ENCODE measurements at places on chromosomes 3 and 15.

- DNase-seq, result no peak
Measured at GRCh38 chr3:14652-15051, 181.9 kb upstream of the CHL1 start.

DNA sequence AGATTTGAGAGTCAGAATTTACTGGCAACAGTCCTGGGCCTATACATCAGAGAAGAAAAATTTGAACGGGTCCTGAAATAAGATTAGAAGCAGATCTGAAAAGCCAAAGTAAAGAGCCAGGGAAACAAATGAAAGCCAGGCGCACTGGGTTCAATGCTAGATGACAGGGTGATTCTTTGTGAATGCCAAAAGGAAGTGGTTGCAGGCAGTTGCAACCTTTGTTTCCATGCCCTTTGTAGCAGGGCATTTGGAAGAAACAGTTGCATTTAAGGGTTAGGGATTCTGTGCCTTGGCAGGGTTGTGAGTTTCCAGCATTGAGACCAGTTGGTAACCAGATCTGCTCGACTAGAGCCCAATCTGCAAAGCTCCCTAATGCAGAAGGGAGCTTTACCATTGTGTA is 36.4 kb upstream of the MTHFS start:
- no peak for DNase-seq

DNA sequence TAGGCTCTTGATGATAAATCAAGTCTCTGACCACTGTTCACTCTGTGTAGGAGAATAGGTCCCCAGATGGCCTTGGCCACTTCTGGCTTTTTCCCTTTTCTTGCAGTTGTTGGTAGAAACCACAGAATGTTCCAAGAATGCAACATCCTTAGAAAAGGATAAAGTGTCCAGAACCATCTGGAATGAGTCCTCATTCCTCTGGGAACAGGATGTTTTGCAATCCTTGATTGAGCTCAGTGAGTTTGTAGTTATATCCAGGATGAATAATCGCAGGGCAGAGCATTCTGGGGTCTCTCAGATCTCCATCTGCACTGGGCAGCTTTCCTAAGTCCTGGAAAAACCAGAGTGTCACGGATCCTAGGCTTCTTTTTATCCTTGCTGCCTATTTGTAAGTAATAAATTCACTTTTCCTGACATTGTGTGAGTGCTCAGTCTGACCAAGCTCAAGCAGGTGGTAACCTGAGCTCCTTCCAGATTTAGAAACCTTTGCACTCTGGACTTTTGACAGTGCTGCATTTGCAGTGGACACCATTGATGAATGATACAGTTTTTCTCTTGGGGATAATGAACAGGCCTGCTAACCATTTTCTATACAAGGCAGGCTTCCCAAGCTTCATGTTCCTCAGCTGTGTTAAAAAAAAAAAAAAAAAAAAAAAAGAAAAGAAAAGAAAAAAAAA is 1028.6 kb downstream of the OTOL1 start:
- no peak for DNase-seq

- DNase-seq, result no peak
Measured at GRCh38 chr3:21573291-21573690, 177.7 kb downstream of the ZNF385D start.

GRCh38 chr3:71725271-71725991 is at the start of gene EIF4E3:
Gene EIF4E3 (minus strand): TSS chr3:71725402. CDS start chr3:71725367, 35 bp downstream.
- peak; percentile 45 for DNase-seq

- DNase-seq, result peak; percentile 6
Measured at GRCh38 chr3:37700466-37701248, 161.0 kb upstream of the CTDSPL start.

DNA sequence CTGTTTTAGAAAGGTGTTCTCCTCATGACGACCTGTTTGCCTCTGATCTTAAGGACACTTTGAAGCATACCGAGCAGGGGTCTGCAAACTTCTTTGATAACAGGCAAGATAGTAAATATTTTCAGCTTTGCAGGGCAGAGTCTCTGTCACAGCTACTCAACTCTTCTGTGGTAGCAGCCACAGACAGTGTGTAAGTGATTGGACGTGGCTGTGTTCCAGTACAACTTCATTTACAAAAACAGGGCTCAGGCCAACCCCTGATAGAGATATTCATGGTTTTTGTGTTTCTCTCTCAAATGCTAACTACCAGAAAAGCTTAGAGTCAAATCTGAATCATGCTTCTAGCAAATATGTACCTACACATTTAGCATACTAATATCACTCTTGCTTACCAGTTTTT is 51.5 kb downstream of the TGFBR2 start:
- no peak for DNase-seq

- no peak for DNase-seq
Measured at GRCh38 chr3:48092270-48092669, 76.1 kb upstream of the MAP4 start.

DNA sequence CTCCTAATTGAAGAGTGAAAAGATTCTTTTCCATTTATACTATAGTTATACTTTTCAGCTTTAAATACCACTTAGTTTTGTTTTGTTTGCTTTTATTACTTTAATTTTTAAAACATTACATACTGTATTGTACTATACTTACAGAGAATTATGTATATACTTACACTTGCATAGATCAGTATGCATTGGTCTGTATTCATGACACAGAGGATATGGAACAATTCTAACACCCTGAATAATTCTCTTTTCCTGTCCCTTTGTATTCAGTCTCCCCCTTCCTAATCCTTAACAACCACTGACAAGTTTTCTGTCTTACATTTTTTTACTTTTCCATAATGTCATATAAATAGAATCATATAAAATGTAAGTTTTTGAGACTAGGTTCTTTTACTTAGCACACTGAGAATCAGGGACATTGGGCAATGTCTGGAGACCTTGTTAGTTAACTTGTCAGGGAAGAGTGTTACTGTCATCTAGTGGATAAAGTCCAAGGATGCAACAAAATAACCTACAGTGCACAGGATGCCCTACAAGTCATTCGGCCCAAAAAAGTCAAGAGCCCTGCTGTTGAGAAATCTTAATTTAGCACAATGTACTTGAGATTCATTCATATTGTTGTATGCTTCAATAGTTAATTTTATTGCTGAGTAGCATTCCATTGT is 95.7 kb upstream of the MCTP2 start:
- peak; percentile 22 for DNase-seq

DNA sequence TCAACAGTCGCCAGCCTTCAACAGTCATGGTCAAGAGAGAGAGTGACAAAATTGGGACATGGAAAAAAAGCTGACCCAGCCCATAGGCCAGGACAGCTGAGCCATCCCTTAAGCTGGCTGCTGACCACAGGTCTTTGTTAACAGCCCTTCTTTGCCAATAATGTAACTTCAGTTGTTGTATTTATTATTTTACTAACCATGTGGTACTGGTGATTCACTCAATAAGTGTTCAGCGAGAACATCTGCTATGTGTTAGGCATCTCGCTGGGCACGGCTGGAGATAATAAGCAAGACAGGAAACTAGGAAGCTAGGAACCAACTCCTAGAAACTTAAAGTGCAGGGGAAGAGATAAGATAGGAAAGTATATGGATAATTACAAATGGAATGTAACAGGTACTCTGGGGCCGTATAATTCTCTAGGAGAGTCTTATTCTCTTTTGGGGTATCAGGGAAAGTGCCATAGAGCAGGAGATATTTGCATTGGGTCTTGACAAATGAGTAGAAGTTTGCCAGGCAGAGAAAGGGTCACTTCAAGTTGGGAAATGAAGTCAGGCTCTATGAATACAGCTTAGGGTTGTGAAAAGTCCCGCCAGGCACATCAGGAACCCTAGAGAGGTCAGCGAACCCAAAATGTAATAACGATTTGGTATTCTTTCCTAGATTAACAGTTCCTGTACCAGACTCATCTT is 84.0 kb upstream of the TRA2B start:
- no peak for DNase-seq

DNA sequence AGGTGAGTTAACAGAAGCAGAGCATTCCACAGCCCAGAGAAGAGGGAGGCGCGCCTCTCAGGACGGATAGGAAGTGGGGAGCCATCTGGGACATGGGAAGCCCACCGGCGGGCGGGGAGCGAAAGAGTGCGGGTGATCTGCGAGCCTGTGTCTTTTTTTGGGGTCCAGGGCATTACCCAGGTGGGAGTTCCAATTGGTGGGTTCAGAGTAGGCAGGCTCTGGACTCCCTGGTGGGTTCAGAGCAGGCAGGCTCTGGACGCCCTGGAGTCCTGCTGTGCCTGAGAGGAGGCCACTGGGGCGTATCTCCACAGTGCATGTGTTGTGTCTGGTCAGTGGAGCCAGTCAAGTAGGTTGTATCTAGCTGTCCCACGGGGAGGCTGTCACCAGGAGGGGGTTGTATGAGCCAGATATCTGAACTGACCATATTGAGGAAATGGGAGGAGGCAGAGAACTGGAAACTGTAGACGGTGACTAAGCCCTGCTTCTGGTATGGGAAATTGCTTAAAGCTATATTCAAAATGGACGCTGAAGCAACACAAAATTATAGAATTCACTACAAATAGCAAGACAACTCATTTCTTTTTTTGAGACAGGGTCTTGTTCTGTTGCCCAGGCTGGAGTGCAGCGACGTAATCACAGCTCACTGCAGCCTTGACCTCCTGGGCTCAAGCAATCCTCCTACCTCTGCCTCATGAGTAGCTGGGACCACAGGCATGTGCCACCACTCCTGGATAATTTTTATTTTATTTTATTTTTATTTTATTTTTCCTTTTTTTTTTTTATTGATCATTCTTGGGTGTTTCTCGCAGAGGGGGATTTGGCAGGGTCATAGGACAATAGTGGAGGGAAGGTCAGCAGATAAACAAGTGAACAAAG is 34.5 kb upstream of the CHST2 start:
- peak; percentile 14 for DNase-seq

GRCh38 chr15:67059127-67059553 is 6.3 kb upstream of the SMAD3 start:
- no peak for DNase-seq

DNA sequence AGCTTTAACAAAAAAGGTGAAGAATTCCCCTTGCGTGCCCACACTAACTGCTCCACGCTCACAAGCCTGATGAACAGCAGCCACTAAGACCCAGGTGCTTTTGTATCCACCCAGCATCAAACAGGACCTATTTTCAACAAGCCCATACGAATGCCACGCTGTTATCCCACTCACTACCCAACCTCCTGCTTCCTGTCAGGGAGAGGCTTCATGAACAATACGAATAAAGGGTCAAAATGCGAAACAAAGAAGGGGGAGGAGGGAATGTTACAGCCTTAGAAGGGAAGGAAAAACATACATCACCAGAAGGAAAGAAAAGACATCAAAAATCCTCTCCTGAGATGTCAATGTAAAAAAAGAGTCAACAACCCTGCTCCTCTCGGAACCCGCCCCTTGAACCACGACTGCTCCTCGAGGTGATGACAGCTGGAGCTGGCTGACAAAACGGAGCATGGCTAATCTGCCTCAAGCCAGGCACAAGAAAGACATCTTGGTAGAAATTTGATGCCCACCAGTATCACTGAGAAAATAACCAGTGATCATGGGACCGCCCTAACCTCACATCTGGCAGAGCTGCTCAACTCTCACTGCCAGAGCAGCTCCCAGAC is 9.7 kb downstream of the ERC2 start:
- no peak for DNase-seq

DNA sequence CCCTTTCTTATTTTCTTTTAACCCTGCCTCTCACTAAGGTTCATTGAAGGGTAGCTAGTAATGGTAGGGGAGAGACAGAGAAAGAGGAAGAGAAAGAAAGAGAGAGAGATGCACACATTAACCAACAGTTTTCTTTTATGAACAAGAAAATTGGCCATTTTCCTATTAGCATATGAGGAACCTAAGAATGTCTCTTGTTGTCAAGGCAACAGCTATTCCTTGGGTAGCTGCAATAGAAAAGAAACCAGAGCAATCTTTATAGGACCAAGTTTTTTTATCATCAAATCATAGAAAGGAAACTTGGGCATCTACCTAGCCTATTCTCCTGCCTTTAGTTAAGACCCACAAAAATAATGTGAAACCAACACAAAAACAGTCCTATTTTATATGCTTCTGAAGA is 15.0 kb upstream of the CCDC39 start:
- no peak for DNase-seq

DNA sequence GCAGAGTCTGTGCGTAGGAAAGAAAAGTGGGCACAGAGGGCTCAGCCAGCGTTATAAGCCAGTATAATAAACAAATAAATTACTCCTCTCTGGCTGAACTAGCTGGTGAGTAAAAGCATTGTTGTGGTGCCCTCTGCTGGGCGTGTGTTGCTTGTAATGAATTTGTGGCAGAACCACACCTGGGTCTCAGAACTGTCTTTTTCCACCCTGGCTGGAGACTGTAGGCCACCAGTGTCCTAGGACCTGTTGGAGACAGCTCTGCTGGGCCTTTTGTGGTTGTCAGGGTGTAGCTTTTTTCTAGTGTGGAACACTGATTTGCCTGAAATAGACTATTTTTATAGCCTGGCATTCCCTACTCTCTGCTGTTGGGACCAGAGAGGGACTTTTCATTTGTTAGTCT is 130.5 kb upstream of the EIF1B start:
- DNase-seq, result peak; percentile 67

- no peak for DNase-seq
Measured at GRCh38 chr15:23671481-23671880, 15.6 kb downstream of the NDN start.

GRCh38 chr15:29064290-29064689 is 178.5 kb downstream of the APBA2 start:
- DNase-seq, result no peak

DNA sequence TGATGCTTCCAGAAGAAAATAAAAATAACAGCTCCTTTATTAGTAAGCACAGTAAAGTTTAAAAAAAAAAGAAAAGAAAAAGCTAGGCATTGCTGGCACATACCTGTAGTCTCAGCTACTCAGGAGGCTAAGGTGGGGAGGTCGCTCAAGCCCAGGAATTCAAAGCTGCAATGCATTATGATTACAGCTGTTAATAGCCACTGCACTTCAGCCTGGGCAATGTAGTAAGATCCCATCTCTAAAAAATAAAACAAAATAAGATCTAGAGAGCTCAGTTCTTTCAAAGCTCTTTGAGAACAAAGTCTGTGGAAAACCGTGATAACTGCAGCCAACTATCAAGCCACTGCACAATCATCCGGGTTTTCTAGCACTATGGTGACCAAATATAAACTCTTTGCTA is 212.2 kb downstream of the ZMAT3 start:
- no peak for DNase-seq

DNA sequence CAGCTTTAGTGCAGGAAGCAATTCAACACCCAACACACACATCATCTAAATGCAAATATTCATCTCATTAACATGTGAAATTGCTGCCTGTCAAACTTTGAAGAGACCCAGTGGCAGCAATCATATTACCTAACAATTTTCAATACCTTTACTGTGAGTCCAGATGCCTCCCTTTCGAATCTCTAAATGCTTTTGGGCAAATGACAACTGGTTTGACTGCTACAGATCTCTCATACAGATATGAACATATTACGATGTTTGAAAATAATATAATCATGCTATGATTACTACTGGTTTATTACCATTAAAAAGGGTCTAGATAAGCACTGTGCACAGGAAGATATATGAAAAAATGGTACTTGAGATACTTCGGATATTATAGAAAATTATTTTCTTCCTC is 137.9 kb downstream of the ADAMTS9 start:
- no peak for DNase-seq

GRCh38 chr15:40085266-40085665 is 23.4 kb downstream of the BMF start:
- DNase-seq, result no peak

- no peak for DNase-seq
Measured at GRCh38 chr3:64905906-64906410, 218.2 kb upstream of the ADAMTS9 start.
